ENCODE measurements at places on chromosomes 7 and 10. TPM values are rescaled to one million over a fixed set of nuclear protein-coding genes. Genes with fewer than 3 reads are reported as not detected.

GRCh38 chr10:72610466-72610865 lies 15.4 kb downstream of the MICU1 start:
- no peak for DNase-seq

Gene AZGP1
- not detected for total RNA-seq

Gene CHAT
- not detected for total RNA-seq

GRCh38 chr7:88202799-88203198 lies 17.0 kb downstream of the SRI start:
- DNase-seq: no peak

GRCh38 chr7:2905027-2905426 lies 60.9 kb upstream of the GNA12 start:
- DNase-seq: no peak

Gene PNLIP
- total RNA-seq: 0.13 TPM

Gene CYP26C1
- not detected for total RNA-seq

Gene SLC26A3
- total RNA-seq: not detected

- DNase-seq: no peak
Observed at GRCh38 chr10:2294739-2295138, 557.4 kb upstream of the ADARB2 start.

GRCh38 chr10:86728056-86728455 lies 28.4 kb upstream of the BMPR1A start:
- DNase-seq: no peak

GRCh38 chr7:4602905-4603842 lies 78.9 kb upstream of the FOXK1 start:
- no peak for DNase-seq

Gene DAGLB
- total RNA-seq: 23.6 TPM

Gene GPER1
- total RNA-seq: 0.32 TPM

DNA sequence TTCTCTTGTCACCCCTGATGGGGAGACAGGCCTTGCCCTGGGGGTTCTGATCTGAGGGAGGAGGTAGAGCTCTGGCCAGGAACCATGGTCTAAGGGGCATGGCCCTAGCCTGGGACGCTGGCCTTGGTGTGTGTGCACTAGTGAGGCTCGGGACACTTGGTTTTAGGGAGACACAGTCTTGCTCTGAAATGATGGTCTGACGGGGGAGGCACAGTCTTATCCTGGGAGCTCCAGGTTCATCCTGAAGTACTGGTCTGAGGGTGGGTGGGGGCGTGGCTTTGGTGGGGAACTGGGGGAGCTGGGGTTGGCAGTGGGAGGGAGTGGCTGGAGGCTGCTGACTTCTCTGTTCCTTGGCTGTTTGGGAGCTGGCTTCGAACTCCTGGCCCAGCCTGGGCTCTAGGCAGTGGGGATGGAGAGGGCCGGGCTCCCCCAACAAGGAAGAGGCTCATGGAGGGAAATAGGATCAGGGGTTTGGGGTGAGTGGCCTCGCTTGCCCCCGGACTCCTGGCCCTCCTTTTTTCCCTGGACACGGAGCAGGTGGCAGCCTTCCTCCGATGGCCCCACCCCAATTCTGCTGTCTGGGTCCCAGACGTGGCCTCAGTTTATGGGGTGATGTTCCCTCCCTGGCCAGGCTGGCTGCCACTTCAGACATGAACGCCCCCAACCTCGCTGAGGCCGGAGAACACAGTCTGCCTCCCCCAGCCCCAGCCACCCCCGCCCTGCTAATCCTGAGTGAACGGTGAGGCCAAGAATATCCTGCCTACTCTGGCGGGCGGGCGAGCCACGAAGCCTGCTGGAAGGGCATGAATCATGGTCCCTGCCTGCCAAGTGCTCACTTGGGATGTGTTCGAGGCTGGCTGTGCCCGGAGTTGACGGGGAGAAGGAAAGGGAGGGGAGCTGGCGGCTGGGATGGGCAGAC lies 43.5 kb downstream of the TMEM270 start:
- peak; percentile 49 for DNase-seq

DNA sequence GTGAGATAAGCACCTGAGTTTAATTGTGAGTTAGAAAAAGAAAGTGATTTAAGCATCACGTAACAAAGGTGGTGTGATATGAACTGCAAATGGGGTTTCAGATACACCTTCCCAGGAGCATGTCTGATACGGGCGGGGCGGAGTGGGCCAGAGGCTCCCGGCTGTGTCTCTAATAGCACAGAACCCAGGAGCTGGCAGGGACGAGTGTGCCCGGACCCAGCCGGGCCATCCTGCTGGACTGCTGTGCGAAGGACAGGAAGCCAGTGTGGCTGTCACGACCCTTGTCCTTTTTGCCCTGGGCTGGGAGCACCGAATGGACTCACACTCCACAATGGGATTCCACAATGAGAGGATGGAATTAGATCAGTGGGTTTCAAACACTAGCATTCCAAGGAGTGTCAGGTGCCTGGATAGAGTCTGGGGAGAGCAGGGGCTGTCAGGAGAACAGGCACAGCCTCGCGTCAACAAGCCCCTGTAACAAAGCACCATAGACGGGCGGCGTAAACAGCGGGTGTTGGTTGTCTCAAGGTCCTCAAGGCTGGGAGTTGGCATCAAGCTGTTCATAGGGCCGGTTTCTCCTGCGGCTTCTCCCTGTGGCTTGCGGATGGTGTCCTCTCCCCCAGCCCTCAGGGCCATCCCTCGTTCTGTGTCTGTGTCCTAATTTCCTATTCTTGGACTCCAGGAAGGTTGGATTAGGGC lies 242.6 kb upstream of the PITRM1 start:
- DNase-seq: no peak

GRCh38 chr10:102795453-102796406 lies 41.5 kb downstream of the CYP17A1 start:
- no peak for DNase-seq

DNA sequence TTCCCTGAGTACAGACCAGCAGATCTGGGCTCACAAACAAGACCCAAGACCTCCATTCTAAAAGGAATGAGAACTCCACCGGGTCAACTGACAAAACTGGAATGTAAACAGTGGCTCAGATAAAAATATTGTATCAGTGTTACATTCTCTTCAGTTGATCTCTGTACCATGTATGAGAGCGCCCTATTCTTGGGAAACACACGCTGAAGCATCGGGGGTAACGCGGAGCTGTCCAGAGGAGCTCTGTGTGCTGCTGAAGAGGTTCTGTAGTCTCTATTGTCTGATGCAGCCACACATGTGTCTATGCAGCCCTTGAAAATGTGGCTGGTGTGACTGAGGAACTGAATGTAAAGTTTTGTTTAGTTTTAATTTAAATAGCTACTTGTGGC lies 39.7 kb downstream of the HIPK2 start:
- DNase-seq: peak; percentile 41

DNA sequence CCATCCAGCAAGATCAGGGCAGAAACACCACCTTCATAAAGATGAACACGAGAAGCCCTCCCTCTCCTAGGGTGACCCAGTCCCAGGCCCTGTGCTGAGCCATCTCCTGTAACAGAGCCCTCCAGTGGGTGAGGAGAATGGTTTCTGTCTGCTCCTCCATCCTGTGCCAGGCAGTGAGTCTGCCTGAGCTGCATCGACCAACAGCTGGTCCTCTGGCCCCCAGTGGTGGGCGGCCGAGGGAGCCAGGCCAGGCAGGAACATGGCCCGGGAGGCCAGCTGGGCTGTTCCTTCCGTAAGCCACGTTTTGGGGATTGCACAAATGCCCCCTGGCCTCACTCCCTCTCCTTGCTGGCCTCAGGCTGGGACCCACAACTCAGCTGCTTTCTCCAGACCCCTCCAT lies 73.5 kb downstream of the GRB10 start:
- no peak for DNase-seq

Gene LYZL2
- not detected for total RNA-seq

- no peak for DNase-seq
Observed at GRCh38 chr7:137928626-137929025, 73.3 kb downstream of the CREB3L2 start.

DNA sequence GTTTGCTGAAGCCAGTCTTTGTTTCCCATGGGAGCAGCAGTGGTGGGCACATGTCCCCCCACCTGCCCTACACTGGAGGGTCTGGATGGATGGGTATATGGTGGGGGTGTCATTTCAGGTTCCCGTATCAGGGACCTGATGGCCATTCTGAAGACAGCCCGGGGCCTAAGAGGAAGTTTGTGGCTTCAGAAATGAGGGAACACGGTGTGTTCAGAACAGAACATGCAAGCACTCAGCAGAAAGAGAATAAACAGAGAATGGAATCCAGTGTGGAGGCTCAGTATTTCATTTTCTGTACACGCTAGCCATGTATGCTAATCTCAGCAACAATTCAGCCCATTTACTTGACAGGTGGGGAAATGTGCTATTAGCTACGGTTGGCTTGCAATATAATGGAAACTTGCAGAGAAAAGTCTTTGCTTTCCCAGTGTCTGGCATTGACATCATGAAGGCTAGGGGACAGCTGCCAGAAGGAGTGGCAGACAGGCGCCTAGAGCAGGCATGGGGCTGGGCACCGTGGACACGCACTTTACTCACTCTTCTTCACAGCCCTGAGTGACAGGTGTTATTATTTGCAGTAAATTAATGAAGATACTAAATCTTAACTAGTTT lies 98.6 kb downstream of the ELMO1 start:
- no peak for DNase-seq

Measured in LHCN-M2 (cell line).